ENCODE measurements at places on chromosomes 3 and 15.

DNA sequence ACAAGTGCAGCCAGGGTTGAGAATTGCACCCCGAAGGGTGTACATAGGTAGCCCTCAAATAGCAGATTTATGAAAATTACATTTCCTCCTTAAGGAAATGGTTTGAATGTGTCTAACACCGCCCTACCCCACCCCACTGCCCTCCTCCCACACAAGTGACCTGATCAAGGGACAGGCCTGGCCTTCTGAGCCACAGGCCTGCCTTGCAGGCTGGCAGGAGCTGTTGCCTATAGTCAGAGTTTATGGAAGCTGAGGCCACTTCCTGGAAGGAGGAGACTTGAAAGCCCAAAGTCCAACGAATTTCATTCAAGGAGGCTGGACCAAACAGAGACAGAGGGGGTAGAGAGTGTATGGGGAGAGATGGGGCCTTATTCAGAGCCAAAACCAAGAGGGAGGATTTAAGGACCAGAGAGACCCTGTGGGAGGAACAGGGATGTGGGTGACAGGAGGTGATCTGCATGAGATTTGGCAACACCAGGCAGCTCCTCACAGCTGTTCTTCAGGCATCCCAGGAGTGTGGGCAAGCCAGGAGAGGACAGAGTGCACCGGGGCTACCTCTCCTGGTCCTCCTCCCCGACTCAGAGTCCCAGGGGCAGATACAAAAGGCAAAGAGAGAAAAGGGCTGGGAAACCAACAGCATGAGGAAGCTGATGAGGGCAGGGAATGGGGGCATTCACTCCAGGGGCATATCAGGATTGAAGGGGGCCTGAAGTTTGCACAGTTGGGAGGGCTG is 100.4 kb upstream of the HES1 start:
- no peak for DNase-seq

DNA sequence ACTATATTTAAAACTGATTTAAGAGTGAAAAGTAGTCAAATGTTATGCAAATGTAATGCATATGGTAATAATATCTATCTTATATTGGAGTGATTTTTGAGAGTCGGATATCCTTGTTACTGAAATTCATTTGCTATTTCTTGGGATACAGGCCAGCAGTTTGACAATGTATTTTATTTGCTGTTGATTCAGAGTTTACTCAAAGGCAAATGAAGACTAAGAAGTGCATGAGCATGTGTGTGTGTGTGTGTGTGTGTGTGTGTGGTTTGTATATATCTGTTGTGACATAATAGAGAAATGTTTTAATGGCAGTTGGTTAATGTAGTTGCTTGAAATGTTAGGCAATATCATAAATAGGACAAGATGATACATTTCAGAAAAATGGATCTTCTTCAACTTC is 39.0 kb downstream of the UNC13C start:
- DNase-seq, result no peak

DNA sequence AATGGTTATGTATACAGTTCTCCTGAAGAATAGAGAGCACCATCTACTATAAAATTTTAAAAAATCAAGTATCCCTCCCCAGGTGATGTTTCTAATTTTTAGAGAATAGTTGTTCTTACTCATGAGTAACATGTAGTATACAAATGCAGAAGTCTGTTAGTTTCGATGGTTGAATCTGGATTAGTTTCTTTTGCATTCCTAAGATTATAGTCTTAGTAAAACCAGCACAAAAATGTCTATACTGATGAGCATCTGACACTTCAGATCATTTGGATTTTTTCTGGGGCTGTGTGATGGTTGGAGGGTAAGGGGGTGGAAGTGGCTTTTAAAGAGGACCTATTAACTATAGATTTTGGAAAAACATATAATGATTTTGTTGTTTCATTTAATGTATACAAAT is 167.3 kb upstream of the SGO1 start:
- DNase-seq, result no peak

GRCh38 chr3:45864760-45865519 is 21.4 kb upstream of the CCR9 start:
- no peak for DNase-seq

DNA sequence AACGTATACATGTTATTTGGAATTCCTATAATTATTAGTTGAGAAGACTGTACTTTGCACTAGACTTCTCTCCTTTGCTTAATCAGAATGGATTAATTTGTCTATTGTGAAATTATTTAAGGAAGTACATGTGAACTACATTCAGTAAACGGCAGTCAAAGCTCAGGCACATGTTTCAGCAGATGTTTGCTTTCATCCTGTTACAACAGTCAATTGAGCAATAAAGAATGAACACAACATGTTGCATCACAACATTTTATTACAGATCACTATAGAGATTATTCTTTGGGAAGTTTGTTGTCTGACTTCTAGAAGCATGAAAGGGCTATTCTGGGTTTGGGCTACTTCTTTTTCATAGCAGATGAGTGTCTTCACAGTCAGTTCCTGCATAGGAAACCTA is 39.2 kb downstream of the RAB27A start:
- DNase-seq, result no peak

Measured in activated naive CD4-positive, alpha-beta T cell (primary cell).